ENCODE measurements at places on chromosomes 11 and 22. TPM values are rescaled to one million over a fixed set of nuclear protein-coding genes. Genes with fewer than 3 reads are reported as not detected.

- no peak overlapping the region for H3K4me3 ChIP-seq
- no peaks in the 10 kb centered on the region for H3K36me3 ChIP-seq
- no peaks in the 10 kb centered on the region for H3K27me3 ChIP-seq
- H3K4me1 ChIP-seq = peaks cover 44% of the 10 kb centered on the region
Measured at GRCh38 chr11:65412271-65413076, 10.1 kb upstream of the NEAT1 start.

DNA sequence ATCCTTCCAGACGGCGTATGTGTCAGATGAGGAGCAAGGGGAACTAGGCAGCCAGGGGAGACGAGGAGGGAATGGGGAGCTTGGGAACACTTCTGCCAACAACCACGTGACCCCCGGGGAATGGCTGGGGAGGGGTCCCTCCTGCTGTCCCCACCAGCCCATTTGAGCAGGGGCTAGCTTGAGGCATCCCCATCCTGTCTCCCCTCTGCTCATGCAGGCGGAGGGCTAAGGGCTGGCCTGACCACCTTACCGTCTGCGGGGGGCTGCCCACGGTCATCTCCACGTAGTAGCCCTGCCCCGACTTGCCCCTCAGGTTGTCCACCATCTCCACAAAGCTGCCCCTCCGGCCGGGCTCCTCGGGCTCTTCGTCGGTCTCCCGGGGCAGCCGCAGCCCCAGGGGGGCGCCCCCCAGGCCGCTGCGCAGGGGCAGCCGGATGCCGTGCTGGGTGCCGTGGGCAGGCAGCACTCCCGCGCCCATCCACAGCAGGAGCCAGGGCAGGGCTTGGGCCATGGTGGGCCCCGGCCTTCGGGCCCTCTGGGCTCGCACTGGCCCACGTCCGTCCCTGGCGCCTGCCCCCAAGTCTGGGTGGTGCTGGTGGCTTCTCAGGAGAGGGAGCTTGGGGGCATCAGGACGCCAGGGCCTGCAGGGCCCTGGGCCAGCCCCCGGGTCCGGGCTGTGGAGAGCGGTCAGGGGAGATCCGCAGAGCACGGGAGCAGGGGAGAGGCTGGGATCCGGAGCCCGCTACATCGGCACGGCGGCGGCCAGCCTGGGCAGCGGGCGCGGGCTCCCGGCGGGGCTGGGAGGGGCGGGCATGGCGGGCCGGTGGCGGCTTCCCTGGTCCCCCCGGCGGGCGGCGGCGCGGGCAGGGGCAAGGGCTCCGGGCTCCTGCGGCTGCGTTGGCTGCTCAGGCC lies 515 bp downstream of the BACE1 start:
- peaks cover 14% of the 10 kb centered on the region for H3K4me1 ChIP-seq
- H3K27ac ChIP-seq = no peak overlapping the region

Gene NCR3LG1
- polyA plus RNA-seq = not detected

- DNase-seq = no peak
- no peaks in the 10 kb centered on the region for H3K4me1 ChIP-seq
- no peak overlapping the region for H3K4me3 ChIP-seq
- no peaks in the 10 kb centered on the region for H3K36me3 ChIP-seq
- no peak overlapping the region for H3K27ac ChIP-seq
- H3K27me3 ChIP-seq = peaks cover 19% of the 10 kb centered on the region
Measured at GRCh38 chr11:36023922-36024321, 80.1 kb downstream of the LDLRAD3 start.

DNA sequence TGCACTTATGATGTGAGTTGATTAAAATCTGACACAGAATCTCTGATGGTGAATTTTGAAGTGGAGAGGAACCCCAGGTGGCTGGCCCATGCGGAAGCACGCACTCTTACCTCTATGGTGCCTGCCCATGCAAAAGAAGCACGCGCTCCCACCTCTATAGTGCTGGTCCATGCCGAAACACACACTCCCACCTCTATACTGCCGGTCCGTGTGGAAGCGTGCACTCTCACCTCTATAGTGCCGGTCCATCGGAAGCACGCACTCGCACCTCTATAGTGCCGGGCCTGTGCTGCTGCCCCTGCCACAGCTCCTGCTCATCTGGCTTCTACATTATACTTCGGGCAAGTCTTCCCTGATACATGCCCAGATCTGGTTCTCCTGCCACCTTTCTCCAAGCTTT lies 36.8 kb upstream of the SLC25A1 start:
- H3K27me3 ChIP-seq = peaks cover 4% of the 10 kb centered on the region
- no peak overlapping the region for H3K27ac ChIP-seq
- H3K4me1 ChIP-seq = peaks cover 4% of the 10 kb centered on the region
- no peak overlapping the region for H3K4me3 ChIP-seq
- no peak for DNase-seq
- no peaks in the 10 kb centered on the region for H3K36me3 ChIP-seq

Gene FIBIN
- polyA plus RNA-seq = not detected

- no peaks in the 10 kb centered on the region for H3K27me3 ChIP-seq
- no peak overlapping the region for H3K27ac ChIP-seq
- no peak for DNase-seq
Measured at GRCh38 chr11:81345609-81346008, 1388.1 kb downstream of the FAM181B start.

DNA sequence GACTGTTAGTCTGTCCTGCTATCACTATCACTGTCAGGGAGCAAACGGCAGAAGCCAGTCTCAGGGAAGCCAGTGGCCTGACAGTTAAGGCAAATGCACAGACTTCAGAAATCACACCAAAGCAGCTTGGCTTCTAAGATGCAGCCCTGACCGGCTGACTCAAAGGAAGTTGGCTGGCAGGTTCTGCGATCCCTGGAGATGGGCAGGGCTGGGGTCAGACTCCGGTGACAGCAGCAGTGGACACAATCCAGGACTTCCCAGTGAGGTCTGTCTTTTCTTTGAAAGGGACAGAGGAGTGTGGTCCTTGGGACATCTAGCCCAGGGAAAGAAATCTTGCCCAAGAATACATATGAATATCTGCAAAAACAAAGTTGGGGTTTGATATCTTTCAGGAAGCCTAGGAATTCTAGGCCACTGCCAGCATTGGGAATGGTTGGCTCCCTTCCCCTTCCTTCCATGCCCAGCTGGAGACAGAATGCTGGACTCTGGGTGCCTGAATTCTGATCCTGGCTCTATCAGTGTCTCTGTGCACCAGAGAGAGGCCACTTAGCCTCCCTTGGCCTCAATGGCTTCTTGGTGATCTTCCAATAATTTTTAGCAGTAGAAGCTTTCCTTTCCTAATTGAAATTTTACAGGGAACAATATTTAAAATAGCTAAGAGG lies 108.9 kb downstream of the KIRREL3 start:
- no peaks in the 10 kb centered on the region for H3K4me1 ChIP-seq
- peaks cover 11% of the 10 kb centered on the region for H3K27me3 ChIP-seq
- H3K36me3 ChIP-seq = no peaks in the 10 kb centered on the region
- H3K27ac ChIP-seq = no peak overlapping the region

GRCh38 chr11:61585115-61585514 lies 4.2 kb upstream of the SYT7 start:
- DNase-seq = no peak
- peaks cover 20% of the 10 kb centered on the region for H3K4me1 ChIP-seq
- H3K4me3 ChIP-seq = no peak overlapping the region
- H3K27me3 ChIP-seq = peaks cover 55% of the 10 kb centered on the region
- H3K36me3 ChIP-seq = no peaks in the 10 kb centered on the region

Gene SMIM38
- polyA plus RNA-seq = not detected

GRCh38 chr11:2475136-2475918 lies 30.5 kb downstream of the KCNQ1 start:
- no peak overlapping the region for H3K27ac ChIP-seq
- DNase-seq = no peak
- no peak overlapping the region for H3K4me3 ChIP-seq
- peaks cover 11% of the 10 kb centered on the region for H3K4me1 ChIP-seq
- H3K36me3 ChIP-seq = peaks cover 45% of the 10 kb centered on the region
- no peaks in the 10 kb centered on the region for H3K27me3 ChIP-seq

- no peak overlapping the region for H3K4me3 ChIP-seq
- no peaks in the 10 kb centered on the region for H3K36me3 ChIP-seq
- H3K27ac ChIP-seq = no peak overlapping the region
- DNase-seq = no peak
- H3K4me1 ChIP-seq = peaks cover 8% of the 10 kb centered on the region
Measured at GRCh38 chr22:39496131-39496838, 5.8 kb upstream of the MIEF1 start.

DNA sequence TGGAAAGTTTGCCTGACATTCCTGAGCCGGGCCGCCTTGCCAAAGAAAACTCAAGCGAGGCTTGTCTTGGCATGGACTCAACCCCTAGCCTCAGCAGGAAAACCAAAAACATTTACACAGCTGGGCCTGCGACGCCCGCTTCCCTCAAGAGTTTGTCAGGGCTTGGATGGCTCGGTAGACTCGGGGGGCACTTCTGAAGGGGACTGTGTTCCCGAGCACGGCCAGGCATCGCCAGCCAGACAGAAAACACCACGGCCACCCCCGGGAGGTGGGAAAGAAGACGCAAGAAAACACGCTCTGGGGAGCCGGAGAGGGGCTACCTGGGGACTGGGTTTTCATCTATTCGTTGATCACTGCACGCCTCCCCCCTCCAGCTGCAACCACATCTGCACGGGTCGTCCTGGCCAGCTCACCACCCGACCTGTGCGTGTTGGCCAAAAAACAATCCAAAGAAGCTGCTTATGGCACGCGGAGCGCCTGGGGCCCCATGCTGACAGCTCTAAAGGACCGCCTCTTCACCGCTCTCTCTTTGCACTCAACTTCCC lies 380.7 kb downstream of the MN1 start:
- H3K4me1 ChIP-seq = no peaks in the 10 kb centered on the region
- no peaks in the 10 kb centered on the region for H3K36me3 ChIP-seq
- DNase-seq = no peak
- no peak overlapping the region for H3K27ac ChIP-seq
- H3K4me3 ChIP-seq = no peak overlapping the region
- H3K27me3 ChIP-seq = peaks cover 20% of the 10 kb centered on the region

DNA sequence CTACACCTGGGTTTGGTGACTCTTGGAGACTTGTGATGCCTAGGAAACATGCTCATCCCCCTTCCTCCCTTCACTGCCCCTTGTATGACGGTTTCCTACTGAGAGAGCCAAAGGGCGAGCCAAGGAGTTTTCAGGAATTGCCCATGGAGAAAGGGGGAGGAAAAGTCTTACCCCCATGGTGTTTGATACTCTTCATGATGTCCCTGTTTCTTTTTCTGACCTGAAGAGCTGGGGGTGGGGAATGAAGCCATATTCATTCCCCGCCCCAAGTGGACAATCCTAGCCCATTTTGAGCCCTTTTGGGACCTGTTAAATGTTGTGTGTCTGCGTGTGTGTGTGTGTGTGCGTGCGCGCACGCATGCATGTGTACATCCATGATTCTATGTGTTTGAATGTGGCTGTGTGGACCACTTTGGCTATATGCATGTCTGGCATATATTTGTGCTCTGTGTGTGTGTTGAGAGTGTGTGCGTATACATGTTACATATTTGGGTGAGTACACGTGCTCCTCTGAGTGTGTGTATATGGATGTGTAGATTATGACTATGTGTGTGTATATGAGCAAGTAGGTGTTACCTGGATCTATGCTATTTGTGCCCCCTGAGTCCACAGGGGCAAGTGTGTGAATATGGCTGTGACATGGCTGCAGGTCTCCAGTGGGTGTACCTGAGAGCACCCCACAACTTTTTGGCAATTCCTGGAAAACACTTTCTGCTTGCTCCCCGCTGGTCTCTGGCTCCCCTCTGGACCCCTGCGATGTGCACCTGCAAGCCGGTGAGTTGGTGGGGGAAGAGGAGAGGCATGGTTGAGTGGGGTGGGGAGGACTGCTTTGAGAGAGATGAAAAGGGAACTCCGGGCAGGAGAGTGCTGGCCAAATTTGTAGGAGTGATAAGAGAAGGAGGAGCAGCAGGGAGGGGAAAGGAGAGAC lies 24.6 kb downstream of the OTOG start:
- no peaks in the 10 kb centered on the region for H3K4me1 ChIP-seq
- no peak for DNase-seq
- H3K36me3 ChIP-seq = no peaks in the 10 kb centered on the region

DNA sequence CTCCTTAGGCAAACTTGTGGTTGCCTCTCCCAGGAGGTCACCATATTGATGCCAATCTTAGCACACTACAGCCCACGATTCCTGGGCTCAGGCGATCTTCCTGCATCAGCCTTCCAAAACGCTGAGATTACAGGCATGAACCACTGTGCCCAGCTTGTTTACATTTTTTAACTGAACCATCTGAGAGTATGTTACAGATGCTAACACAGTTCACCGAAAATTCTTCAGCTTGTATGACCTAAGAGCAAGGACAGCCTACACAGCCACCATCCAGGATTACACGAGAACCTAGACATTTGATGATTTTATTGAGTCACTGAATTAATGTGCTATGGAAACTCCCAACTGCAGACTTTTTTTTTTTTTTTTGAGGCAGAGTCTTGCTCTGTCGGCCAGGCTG lies 5.8 kb upstream of the LGALS1 start:
- no peaks in the 10 kb centered on the region for H3K27me3 ChIP-seq
- H3K4me1 ChIP-seq = peaks cover 21% of the 10 kb centered on the region
- no peak for DNase-seq

Gene FOLR3
- polyA plus RNA-seq = not detected

DNA sequence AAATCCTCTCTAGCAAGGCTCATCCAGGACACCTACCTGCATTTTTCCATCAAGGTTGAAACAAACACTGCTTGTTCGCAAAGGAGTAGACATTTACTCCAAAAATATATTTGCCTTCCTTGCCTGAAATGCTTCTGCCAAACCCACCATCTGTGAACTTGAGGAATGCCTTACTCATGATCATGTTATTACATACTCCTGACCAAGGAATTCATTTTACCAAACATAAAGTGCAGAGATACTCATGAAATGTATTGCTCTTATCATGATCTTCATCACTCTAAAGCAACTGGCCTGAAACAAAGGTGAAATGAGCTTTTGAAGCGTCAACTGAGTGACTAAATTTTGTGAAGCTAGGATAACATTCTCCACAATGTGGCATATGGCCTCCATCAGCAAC lies 243.1 kb upstream of the CCDC179 start:
- H3K27me3 ChIP-seq = no peaks in the 10 kb centered on the region
- H3K36me3 ChIP-seq = no peaks in the 10 kb centered on the region
- no peak overlapping the region for H3K4me3 ChIP-seq
- no peak overlapping the region for H3K27ac ChIP-seq
- DNase-seq = no peak
- no peaks in the 10 kb centered on the region for H3K4me1 ChIP-seq

DNA sequence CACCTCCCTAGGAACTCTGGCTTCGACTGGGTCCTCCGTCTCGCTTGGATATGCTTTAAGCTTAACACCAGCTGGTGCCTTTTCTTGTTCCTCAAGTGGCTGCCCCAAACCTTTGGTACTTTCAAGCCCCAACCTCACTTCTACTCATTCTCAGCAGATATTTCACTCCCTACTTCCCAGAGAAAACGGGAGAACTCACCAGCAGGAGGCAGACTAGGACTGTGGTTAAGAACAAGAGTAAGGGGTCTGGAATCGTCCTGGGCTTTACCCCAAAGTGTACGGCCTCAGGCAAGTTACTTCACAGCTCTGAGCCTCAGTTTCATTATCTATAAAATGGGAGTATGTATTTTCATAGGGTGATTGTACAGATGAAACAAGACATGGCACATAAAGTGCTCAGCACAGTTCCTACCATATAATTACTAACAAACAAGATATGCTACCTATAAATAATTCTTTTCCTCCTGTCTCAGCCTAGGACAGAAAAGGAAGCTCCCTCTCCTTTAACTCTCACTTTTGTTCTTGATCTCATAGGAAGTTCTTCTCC lies 37.8 kb downstream of the PAMR1 start:
- no peak overlapping the region for H3K4me3 ChIP-seq
- DNase-seq = no peak
- H3K4me1 ChIP-seq = no peaks in the 10 kb centered on the region
- H3K36me3 ChIP-seq = peaks cover 16% of the 10 kb centered on the region

Gene MMP27
- polyA plus RNA-seq = not detected

Measured in naive B cell (primary cell).